ENCODE measurements at places on chromosomes 2 and 18.
A peak's percentile ranks its signal among the peaks of the same experiment; 100 is the strongest.

- DNase-seq, result no peak
These were observed 53.8 kb downstream of the CTAGE1 start for GRCh38 chr18:22363867-22364463.

DNA sequence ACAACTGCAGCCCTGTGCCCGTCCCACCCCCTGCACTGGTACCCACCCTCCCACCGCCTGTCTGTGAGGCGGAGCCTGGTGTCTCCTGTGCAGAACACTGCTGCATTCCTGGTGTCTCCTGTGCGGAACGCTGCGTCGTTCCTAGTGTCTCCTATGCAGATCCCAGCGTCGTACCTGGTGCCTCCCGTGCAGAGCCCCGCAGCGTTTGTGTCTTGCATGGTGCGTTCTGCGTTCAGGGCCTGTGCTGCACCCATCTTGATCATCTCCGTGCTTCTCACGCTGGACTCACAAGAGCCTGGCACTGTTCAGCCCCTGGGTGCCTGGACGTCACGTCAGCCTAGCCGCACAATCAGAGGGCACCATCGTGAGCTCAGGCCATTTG lies 248.6 kb upstream of the SALL3 start:
- no peak for DNase-seq

DNA sequence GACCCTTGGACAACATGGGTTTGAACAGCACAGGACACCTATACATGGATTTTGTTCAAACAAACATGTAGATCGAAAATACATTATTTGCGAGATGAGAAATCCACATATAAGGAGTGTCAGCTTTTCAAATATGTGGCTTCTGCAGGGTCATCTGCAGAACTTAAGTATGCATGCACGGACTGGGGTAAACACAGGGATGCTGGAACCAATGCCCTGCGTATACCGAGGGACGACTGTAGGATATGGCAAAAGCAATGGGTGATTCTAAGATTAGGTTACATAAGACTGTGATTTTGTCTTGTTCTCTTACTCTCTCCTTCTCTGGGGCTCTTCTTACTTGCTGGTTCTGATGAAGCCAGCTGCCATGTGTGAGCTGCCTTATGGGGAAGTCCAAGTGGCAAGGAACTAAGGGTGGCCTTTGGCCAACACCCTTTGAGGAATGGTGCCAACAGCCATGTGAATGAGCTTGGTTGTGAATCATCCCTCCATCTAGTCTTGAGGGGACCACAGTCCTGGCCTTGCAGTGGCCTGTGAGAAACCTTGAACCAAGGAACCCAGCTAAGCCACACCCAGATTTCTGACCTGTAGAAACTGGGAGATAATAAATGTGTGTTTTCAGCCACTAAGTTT lies 66.5 kb downstream of the EVA1A start:
- DNase-seq, result no peak

DNA sequence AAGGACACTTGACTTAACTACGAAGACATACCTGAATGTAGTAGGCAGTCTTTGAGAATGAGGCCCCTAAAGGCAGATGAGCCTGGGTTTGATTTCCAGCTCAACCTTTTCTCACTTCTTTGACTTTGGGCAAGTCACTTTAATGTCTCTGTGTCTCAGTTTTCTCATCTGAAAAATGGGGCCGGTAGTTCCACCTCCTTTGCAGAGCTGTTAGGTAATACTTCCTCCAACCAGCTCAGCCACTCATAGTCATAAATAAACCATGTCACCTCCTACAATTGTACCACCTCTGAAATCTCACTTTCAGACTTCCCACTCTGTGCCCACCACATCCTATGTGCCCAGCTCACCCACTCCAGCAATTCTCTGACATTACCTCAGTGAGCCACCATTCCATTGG lies 10.4 kb downstream of the ARHGAP25 start:
- DNase-seq, result peak; percentile 86

GRCh38 chr2:150274108-150274507 lies 213.4 kb downstream of the RND3 start:
- no peak for DNase-seq

DNA sequence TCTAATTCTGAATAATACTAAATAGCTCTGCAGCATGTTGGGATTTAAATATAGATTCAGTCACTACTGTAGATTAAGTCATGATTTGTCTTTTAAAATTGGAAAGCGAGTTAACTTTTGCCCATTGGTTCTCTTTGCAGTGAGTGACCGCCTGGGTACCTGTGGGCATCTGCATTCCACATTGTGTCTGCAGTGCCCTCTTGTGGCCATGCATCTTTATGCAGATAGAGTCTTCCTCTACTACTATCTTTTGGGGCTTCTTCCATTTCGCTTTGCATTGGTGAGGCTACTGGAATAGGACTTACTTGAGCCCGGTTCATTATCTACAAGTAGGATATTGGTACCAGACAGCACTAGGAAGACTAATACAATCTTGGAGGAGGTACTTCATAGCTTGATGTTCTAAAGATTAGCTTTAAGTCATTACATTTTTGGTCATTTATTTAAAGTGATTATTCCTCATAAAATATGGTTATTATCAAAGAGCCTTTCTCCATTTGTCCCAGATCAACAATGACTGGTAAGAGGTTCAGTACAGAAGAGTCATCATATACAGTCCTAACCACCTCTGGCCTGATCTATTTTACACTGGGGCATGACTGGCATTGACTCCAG lies 203.0 kb downstream of the SOCS6 start:
- peak; percentile 60 for DNase-seq

GRCh38 chr2:232955856-232956255 lies 57.2 kb downstream of the NGEF start:
- no peak for DNase-seq

DNA sequence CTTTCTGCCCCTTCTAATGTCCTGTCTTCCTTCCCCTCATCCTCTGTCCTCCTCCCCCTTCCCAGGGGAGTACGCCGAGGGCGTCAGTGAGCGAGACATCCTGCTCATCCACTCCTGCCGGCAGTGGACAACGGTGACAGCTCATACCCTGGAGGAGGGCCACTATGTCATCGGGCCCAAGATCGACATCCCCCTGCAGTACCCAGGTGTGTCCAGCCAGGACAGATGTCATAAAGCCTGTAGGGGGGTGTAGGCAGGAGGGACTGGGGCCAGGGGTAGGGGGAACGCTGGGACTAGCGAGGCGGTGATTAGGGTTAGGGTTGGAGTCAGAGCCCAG lies 3.4 kb downstream of the GAREM2 start:
- DNase-seq, result no peak

- no peak for DNase-seq
These were observed 93.5 kb downstream of the OSBPL6 start for GRCh38 chr2:178287652-178288344.

GRCh38 chr2:173578404-173579107 lies 223.9 kb downstream of the CDCA7 start:
- no peak for DNase-seq

- DNase-seq, result no peak
These were observed 151.8 kb downstream of the SH3RF3 start for GRCh38 chr2:109280804-109281203.

DNA sequence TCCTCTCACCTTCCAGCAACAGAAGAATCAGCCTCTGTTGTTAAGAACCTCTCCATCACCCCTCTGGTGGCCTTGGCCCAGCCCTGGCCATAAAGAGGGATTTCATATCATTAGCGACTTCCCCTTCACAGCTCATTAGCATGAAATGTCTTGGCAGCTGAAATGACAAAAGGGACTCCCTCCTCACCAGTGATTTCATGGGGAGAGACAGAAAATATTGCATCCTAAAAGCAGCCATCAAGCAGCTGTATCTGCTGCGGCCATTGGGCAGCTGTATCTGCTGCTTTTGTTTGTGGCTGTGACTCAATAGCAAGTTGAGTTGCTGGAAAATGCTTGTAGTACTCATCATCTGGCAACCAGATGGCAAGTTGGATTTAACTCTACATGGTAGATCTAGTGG lies 105.9 kb upstream of the RMDN2 start:
- DNase-seq, result no peak

- no peak for DNase-seq
These were observed 48.2 kb upstream of the KIDINS220 start for GRCh38 chr2:8885449-8886201.

GRCh38 chr18:58847383-58848071 lies 17.1 kb upstream of the ZNF532 start:
- DNase-seq, result no peak

- DNase-seq, result no peak
These were observed 22.5 kb downstream of the RND3 start for GRCh38 chr2:150464986-150465385.

GRCh38 chr2:222298001-222298310 lies 842 bp downstream of the PAX3 start:
- DNase-seq, result no peak

DNA sequence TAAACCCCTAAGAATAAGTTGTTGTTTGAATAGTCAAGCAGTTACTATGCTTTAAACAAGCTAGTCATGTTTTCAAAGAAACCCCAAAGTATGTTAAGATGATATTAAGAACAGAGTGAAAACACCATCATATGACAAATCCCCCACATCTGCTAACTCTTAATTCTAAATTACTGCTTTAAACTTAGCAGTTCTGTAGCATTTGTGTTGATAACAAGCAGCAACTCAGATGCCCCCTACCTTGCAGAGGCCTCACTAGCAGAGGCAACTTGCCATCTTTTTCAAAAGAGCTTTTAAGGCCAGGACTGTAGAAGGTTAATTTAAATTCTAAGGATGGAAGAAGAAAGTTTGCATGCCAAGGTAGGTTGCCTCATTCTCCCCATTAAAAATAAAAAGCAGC lies 376.2 kb downstream of the SETBP1 start:
- no peak for DNase-seq

GRCh38 chr2:95292623-95293260 lies 4.4 kb upstream of the KCNIP3 start:
- DNase-seq, result no peak

DNA sequence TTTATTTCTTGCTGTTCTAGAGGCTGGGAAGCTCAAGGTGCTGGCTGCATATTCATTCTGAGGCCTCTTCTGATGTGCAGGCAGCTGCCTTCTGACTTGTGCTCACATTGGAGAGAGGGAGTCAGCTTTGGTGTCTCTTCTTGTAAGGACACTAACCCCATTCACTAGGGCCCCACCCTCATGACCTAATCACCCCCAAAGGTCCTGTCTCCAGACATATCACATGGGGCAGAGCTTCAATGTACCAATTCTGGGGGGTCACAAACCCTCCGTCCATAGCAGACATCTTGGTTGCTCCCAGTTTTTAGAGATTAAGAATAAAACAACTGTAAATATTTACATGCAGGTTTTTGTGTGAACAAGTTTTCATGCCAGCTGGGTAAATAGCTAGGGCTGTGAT lies 109.1 kb downstream of the RTP5 start:
- no peak for DNase-seq

GRCh38 chr2:155382776-155383175 lies 684.3 kb downstream of the KCNJ3 start:
- DNase-seq, result no peak

DNA sequence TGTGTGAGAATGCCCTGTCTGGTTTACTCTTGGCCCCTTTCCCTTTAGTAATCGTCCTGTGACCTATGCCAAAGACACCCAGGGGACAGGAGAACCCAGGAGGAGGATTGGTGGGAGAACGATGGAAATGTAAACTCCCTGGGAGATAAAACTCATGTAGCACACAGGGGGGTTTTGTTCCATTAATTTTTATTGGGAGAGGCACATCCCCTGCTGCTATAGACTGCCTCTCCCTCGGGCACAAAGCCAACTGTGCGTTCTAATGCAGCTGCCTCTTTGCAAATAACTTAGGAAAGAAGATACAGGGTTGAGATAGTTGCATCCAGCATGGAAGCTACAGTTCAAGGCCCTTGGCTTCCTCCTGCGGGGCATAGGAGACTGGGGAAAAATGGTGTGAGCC lies 489.6 kb downstream of the SLC4A3 start:
- DNase-seq, result no peak

GRCh38 chr2:73956218-73956865 lies 28.4 kb upstream of the TET3 start:
- no peak for DNase-seq

DNA sequence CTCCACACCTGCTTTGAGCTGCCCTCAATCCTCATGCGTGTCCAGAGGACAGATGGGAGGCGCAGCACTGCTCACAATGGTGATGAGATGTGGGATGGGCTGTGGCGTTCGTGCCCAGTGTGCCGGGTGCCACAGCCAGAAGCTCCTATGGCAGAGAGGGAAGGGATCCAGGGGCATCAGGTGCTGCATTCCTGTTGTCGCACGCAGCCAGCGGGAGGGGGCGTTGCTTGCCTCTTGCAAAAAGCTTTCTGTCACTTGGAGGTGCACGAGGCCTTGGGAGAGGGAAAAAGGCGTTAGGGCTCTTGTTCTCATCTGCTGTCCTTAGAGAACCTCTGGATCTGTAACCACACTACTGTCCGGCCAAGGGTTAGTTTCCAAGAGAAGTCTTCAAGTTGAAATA lies 29.2 kb upstream of the ALLC start:
- DNase-seq, result no peak

GRCh38 chr18:75137346-75137877 lies 71.5 kb downstream of the PTGR3 start:
- no peak for DNase-seq

DNA sequence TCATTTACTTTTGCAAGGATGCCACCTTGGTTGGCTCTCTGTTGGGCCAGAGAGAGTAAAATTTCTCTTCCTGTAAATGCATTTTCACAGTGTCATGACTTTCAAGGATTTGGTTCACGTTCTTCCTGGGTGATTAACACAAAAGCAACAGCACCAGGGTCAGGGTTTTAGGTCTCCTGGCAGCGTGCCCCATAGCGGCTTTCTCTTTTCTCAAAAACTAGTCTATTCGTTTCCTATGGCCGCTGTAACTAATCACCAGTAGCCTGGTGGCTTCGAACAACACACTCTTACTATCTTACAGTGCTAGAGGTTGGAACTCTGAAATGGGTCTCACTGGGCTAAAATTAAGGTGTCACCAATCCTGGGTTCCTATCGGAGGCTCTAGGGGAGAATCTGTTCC lies 56.3 kb upstream of the ACMSD start:
- DNase-seq, result no peak

DNA sequence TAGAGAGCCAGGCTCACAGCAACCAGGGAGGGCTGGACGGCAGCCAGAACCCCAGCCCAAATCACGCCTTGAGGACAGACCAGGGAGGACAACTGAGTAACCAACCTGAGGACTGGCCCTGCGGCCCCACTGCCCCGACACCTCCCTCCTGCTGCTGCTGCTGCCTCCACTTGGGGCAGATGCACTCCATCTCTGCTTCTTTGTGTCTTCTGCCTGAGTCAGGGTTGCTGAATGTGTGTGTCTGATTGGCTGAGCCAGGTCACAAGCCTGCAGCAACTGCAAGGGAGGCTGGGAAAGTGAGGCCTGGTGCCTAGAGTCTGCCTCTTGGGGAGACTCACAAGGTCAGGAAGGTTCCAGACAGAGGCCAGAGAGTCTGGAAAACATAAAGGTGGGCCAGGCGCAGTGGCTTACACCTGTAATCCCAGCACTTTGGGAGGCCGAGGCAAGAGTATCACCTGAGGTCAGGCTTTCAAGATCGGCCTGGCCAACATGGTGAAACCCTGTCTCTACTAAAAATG lies 83.4 kb downstream of the ZFP36L2 start:
- DNase-seq, result peak; percentile 60

- DNase-seq, result no peak
These were observed 203.3 kb downstream of the GBX2 start for GRCh38 chr2:235964787-235965390.

Measured in activated CD4-positive, alpha-beta T cell treated with anti-CD3 and anti-CD28 coated beads, Interleukin-2, Interleukin-6, amounts not matched to agents 100 ng/mL and 50 ng/mL, durations not matched to agents 16 hours and 8 hours (primary cell).